ENCODE measurements at places on chromosomes 2 and 18.

GRCh38 chr2:236919209-236919608 lies 166.5 kb upstream of the COPS8 start:
- no peak for DNase-seq

GRCh38 chr2:134468164-134468563 lies 214.3 kb downstream of the MGAT5 start:
- DNase-seq = no peak

- no peak for DNase-seq
Measured at GRCh38 chr2:129354631-129355030, 624.8 kb upstream of the RAB6C start.

GRCh38 chr2:157046396-157046795 lies 211.1 kb upstream of the GALNT5 start:
- DNase-seq = no peak

DNA sequence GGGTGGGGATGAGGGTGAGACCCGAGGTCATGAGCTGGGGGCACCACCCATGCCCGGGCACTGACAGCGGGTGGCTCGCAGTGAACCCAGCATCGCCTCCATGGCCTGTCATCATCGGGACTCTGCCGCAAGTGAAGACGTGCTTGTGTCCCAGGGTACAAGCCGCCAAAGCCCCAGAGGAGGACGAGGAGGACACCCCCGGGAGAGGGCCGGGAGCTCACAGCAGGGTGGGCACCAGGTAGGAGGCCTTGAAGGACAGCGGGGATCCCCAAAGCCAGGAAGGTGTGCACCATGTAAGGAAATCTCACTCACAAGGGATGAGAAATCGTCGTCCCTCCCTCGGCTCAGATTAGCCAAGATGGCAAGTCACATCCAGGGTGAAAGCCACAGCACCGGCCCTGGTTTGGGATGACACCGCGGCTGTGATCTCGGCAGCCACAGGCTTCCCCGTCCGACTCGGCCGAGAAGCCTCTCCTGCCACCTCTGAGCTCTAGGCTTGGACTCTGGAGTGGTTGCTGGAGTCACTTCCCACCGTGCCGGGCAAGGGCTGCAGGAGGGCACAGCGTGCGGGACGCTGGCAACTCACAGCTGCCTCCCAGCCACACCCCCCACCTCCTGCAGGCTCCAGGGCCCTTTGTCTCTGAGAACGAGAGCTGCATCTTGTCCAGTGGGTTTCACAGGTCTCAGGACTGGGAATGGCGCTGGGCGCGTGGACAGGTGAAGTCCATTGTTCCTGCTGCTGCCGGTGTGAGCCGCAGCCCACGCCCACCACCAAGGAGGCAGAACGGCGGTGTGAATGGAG lies 81.6 kb upstream of the CTDP1 start:
- no peak for DNase-seq
